ENCODE measurements at places on chromosomes 11 and 22. TPM values are rescaled to one million over a fixed set of nuclear protein-coding genes. Genes with fewer than 3 reads are reported as not detected.

DNA sequence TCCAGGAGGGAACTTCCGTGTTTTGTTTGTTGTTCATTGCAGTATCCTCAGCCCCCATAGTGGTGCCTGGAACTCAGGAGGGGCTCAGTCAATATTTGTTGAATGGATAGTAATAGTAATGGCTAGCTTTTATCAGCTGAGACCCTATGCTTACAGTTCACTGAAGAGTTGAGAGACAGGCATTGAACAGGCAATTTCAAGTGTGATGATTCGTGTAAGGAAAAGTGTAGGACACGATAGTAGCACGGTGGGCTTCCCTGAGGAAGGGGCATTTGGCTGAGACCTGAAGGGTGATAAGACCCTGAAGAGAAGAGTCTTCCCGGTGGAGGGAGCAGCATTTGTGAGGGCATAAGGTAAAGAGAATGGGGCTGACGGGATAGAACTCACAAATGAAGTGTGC is 159.3 kb downstream of the COMMD9 start:
- no peak for DNase-seq

GRCh38 chr11:63476618-63477017 is 14.3 kb downstream of the PLAAT5 start:
- no peak for DNase-seq

Gene KCNJ1
- total RNA-seq, result not detected

- DNase-seq, result no peak
These were observed 147.6 kb downstream of the FBXO7 start for GRCh38 chr22:32622004-32622743.

GRCh38 chr22:27973846-27974245 is 54.8 kb upstream of the PITPNB start:
- DNase-seq, result no peak

GRCh38 chr11:69010964-69011623 is 2.0 kb downstream of the MRGPRF start:
- DNase-seq, result no peak

Gene SPA17
- total RNA-seq, result 4.0 TPM

Gene ANKK1
- 0.13 TPM for total RNA-seq
